ENCODE measurements at places on chromosomes 3 and 15. TPM values are rescaled to one million over a fixed set of nuclear protein-coding genes. Genes with fewer than 3 reads are reported as not detected.

DNA sequence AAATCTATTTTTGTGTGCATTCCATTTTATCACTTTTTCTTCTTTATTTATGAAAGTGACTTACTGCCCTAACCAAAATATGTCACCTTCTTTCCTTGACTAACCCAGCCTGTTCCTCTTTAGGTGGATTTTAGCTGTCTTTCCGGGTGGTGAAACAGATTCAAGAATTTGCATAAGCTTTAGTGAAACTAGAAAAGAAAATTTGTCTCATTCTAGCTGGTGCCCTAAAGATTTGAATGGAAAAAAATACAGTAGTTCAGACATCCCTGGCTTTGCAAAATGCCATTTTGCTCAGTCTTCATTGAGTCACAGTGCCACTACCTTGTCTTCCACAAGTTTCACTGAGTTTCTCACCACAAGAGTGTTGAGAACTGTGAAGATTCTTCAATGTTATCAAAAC lies 28.2 kb upstream of the CCDC50 start:
- peaks cover 3% of the 10 kb centered on the region for H3K27me3 ChIP-seq
- no peak for DNase-seq
- no peaks in the 10 kb centered on the region for H3K36me3 ChIP-seq
- H3K4me1 ChIP-seq, result no peaks in the 10 kb centered on the region
- H3K27ac ChIP-seq, result no peak overlapping the region

- H3K4me1 ChIP-seq, result no peaks in the 10 kb centered on the region
- H3K27me3 ChIP-seq, result peaks cover 70% of the 10 kb centered on the region
- H3K27ac ChIP-seq, result no peak overlapping the region
- H3K4me3 ChIP-seq, result no peak overlapping the region
- no peak for DNase-seq
These were observed 73.7 kb upstream of the DLG1 start for GRCh38 chr3:197372047-197372661.

- H3K27ac ChIP-seq, result no peak overlapping the region
- no peak overlapping the region for H3K4me3 ChIP-seq
- no peaks in the 10 kb centered on the region for H3K4me1 ChIP-seq
These were observed 110.3 kb downstream of the HCN4 start for GRCh38 chr15:73258271-73259108.

GRCh38 chr3:158104431-158104921 lies 1.7 kb downstream of the SHOX2 start:
- H3K36me3 ChIP-seq, result peaks cover 26% of the 10 kb centered on the region
- H3K27ac ChIP-seq, result peak overlapping the region; percentile 27
- no peak for DNase-seq
- no peaks in the 10 kb centered on the region for H3K27me3 ChIP-seq

CAPN3 gene
- total RNA-seq, result not detected

DVL3 gene
- total RNA-seq, result 57.9 TPM

Measured in K562 (cell line).